ENCODE measurements at places on chromosomes 16 and 17. TPM values are rescaled to one million over a fixed set of nuclear protein-coding genes. Genes with fewer than 3 reads are reported as not detected.

Gene LPO
- not detected for total RNA-seq

Gene HBZ
- not detected for total RNA-seq

Gene KPNA2
- 119 TPM for total RNA-seq

Gene P2RX1
- total RNA-seq: not detected

Gene ZP2
- not detected for total RNA-seq

Gene NLRC3
- total RNA-seq: 10.4 TPM

Gene NEURL4
- 17.9 TPM for total RNA-seq

Gene ACSM2A
- not detected for total RNA-seq

Gene PRDM7
- not detected for total RNA-seq

Gene CPHXL2
- not detected for total RNA-seq

Gene TMEM132E
- under 0.01 TPM for total RNA-seq

Gene ABI3
- 24.0 TPM for total RNA-seq

Gene ZNF287
- total RNA-seq: 3.2 TPM

Gene EME1
- total RNA-seq: 2.6 TPM

Gene NATD1
- total RNA-seq: 1.1 TPM

Gene TEX14
- under 0.01 TPM for total RNA-seq

Gene ATP2A3
- under 0.01 TPM for total RNA-seq

Gene EFNB3
- total RNA-seq: 0.15 TPM

Gene ASGR1
- total RNA-seq: 9.1 TPM

Gene BAIAP3
- total RNA-seq: 0.32 TPM

Gene RNF227
- total RNA-seq: 0.65 TPM

Gene MYLK3
- total RNA-seq: 0.30 TPM

Gene P4HB
- 838 TPM for total RNA-seq

Gene PRSS27
- 0.46 TPM for total RNA-seq

Gene KRTAP9-4
- total RNA-seq: not detected

Gene CPNE7
- total RNA-seq: 3.2 TPM

Gene ZKSCAN2
- total RNA-seq: 3.6 TPM

Gene KRT33B
- total RNA-seq: not detected

Gene GCGR
- not detected for total RNA-seq

Gene MYH2
- total RNA-seq: not detected

Gene C17orf50
- total RNA-seq: not detected

Gene KRTAP4-6
- not detected for total RNA-seq

Gene GSDMA
- total RNA-seq: not detected

Gene AXIN2
- total RNA-seq: 2.3 TPM

Gene OR1A1
- total RNA-seq: not detected

Gene ARL5C
- not detected for total RNA-seq

Gene ZNF750
- under 0.01 TPM for total RNA-seq

Gene E4F1
- total RNA-seq: 30.2 TPM

Gene CDH5
- total RNA-seq: 373 TPM
